Left lung (tissue), 14 donors: ENCODE measurements at places on chromosomes 16 and 17. TPM values are rescaled to one million over a fixed set of nuclear protein-coding genes. Genes with fewer than 3 reads are reported as not detected.

- no peak for DNase-seq
Observed at GRCh38 chr17:29870836-29871465, 59.1 kb downstream of the SSH2 start.

DNA sequence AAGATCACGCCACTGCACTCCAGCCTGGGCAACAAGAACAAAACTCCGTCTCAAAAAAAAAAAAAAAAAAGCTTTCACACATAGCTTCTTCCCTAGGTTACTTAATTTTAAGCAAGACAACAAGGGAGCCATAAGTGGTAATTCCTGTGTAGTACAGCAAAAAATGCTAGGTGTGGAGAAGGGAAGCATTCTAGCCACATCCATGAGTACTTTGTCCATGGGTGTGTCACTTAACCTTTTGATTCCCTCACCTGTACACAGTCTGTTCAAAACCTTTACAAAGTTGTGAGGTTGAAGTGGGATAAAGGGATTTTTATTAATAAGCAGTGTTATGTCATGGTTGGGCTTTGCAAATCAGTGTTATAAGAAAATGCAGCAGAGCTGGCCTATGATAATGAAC is 4.5 kb downstream of the NME2 start:
- DNase-seq, result no peak

DNA sequence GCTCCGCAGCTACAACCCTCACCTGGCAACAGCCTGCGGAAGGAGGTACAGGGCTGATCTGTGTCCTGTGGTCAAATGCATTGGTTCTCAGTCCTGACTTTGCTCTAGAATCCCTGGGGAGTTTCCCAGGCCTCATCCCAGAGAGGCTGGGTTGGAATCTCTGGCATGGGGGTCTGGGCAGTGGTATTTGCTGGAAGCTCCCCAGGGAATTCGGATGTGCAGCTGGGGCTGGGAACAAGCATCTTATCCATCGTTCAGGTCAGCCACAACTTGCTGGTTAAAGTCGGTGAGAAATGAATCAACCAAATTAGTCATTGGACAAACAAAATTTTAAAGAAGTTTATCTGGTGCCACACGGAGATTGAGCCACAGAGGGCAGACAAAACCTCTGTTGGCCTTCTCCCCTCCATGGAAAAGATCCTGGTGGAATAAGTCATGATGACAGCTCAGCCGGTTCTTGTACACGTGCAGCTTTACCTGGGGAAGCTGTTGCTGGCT is 231.2 kb downstream of the FOXL1 start:
- no peak for DNase-seq

DNA sequence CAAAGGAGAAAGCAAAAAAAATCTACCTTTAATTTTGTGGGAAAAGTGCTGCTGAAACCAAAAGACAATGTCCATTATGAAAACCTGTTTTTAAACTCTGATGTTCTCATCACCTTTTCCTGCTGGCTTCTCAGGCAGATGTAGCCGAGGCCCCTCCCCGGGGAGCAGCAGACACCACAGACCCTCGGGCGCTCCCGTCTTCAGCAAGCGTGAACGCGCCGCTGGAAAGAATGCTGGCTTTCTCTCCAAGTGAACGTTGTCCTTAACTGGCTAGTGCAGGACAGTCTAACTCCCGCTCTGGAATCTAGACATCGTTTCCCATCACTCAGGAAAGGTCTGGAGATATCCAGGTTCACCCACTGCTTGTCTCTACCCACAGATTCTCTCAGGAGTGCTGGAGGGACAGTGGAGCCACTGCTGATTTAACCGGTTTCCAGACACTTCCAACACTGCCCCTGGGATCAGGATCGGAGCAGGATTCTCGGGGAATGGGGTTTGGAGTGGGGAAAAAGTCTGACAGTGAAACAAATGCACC is 211.2 kb downstream of the RBFOX3 start:
- DNase-seq, result no peak

- DNase-seq, result no peak
Observed at GRCh38 chr17:66498580-66498979, 196.2 kb downstream of the PRKCA start.

GRCh38 chr16:79845033-79845733 is 244.6 kb upstream of the MAF start:
- DNase-seq, result no peak

GRCh38 chr17:39170109-39170508 is 4.1 kb upstream of the ARL5C start:
- DNase-seq, result no peak

GRCh38 chr17:57644326-57644725 is 100.8 kb downstream of the CCDC182 start:
- DNase-seq, result no peak

DNA sequence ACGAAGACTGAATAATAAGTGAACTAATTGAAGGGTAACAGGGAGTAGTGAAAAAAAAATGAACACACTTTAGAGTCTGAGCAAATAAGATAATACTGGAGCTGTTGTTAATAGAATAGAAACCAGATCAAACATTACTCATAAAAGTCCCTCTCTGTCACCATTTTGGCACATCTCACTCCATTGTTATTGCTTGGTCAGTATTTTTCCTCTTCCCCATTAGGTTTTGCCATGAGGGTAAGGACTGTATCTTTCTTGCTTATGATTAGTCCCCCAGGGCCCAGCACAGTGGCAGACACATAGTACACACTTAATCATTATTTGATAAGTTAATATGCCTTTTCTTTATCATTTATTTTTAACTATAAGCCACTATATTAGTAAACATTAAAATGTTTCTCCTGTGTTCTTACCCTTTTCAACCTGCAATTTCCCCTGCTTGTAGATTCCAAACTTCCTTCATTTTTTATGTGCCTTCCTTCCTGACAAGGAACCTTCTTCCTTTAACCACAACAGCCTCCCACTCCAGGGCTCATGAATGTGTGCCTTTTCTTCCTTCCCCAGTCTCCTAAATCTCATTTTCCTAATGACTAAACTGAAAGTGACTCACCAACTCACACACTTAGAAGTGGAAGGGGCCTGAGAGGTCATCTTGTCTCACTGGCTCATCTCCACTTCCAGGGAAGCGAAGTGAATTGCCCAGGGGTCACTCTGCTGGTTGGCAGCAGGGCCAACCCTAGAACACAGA is 88.2 kb upstream of the HAS3 start:
- DNase-seq, result no peak

DNA sequence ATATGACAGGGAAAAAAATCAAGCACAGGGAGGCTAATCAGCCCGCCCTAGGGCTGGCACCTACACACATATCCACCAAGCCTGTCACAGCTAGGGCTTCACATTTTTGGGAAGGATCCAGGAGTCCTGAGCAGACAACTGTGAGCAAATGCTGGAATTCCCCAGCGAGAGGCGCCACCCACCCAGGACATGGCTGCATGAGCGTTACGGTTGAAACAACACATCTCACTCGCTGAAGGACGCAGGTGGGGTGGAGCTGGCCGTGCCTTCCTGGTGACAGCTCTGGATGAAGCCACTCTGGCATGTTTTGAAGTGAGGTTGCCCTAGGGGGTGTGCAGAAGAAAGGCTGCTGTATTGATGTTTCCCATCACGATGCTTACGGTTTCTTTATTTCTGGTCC is 315.1 kb upstream of the EEF2KMT start:
- no peak for DNase-seq

GRCh38 chr16:76059186-76059585 is 218.0 kb upstream of the CNTNAP4 start:
- DNase-seq, result no peak

- DNase-seq, result no peak
Observed at GRCh38 chr17:63512896-63513644, 10.1 kb upstream of the KCNH6 start.

Gene RAD51D
- polyA plus RNA-seq, result 17.1 TPM

Gene SLC9A5
- 22.3 TPM for polyA plus RNA-seq
